Thyroid gland (tissue), 4 donors: ENCODE measurements at places on chromosomes 2 and 18. TPM values are rescaled to one million over a fixed set of nuclear protein-coding genes. Genes with fewer than 3 reads are reported as not detected.

LBX2 gene
- total RNA-seq: 2.6 TPM

DNA sequence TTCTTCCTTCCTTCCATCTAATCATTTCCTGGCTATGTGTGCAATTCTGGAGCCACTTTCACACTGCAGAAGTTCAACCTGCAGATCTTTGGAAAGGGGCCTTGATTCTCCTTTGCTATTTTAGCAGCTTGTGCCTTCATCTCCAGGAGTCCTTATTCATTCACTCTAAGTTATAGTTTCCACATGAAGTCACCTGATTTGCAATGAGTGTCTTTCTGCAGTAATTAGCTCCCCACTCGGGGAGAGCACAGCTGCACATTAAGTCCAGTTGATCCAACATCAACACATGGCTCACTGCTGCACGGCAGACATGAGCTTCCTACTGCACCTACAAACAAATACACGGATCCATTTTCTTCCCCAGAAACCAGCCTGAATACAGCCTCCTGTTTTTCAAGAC lies 323.1 kb upstream of the TNP1 start:
- no peaks in the 10 kb centered on the region for H3K36me3 ChIP-seq
- H3K4me1 ChIP-seq: peaks cover 4% of the 10 kb centered on the region
- no peaks in the 10 kb centered on the region for H3K27me3 ChIP-seq

GRCh38 chr18:6748241-6748640 lies 18.7 kb downstream of the ARHGAP28 start:
- H3K27me3 ChIP-seq: no peaks in the 10 kb centered on the region
- H3K27ac ChIP-seq: no peak overlapping the region
- no peak for DNase-seq
- H3K4me3 ChIP-seq: no peak overlapping the region
- no peaks in the 10 kb centered on the region for H3K36me3 ChIP-seq
- H3K4me1 ChIP-seq: peaks cover 21% of the 10 kb centered on the region

GRCh38 chr2:19171409-19171808 lies 187.0 kb downstream of the OSR1 start:
- no peak for DNase-seq
- H3K4me3 ChIP-seq: no peak overlapping the region
- H3K4me1 ChIP-seq: no peaks in the 10 kb centered on the region
- no peaks in the 10 kb centered on the region for H3K36me3 ChIP-seq
- H3K27me3 ChIP-seq: no peaks in the 10 kb centered on the region
